ENCODE measurements at places on chromosomes 6 and 20.

DNA sequence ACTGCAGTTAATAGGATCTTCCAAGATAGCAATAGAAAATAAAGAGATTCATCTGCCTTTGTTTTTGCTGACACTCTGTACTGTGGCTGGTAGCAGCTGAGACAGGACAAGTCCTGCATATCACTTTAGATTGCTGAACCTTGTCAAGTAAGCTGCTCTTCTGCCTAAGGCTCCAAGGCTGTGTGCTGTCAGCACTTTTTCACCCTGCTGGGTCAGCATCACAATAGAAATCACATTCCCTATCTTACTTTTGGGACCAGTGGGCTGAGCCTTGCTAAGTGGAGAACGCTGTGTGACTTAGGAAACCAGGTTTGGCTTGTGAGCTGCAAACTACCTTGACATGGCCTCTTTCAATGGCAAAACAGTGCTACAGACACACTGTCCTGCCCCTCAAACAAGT lies 263.9 kb downstream of the FRK start:
- DNase-seq: no peak

DNA sequence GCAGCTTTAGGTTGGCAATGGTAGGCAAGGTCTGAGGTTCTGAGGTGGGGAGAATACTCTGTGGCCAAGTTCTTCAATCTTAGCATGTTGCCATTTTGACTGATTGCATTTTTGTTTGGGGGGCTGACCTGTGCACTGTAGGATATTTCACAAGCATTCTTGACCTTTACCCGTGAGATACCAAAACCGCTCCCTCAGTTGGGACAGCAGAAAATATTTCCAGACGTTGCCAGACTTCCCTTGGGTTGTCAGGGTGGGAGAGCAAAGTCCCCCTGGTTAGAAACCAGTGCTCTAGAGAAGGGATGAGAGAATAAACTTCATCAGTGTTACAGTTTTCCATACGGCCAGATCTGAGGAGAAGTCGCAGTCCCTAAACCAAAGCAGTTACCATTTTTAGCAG lies 279.6 kb downstream of the TFAP2B start:
- no peak for DNase-seq

- DNase-seq: no peak
Measured at GRCh38 chr20:63021356-63022321, 14.9 kb upstream of the BHLHE23 start.

DNA sequence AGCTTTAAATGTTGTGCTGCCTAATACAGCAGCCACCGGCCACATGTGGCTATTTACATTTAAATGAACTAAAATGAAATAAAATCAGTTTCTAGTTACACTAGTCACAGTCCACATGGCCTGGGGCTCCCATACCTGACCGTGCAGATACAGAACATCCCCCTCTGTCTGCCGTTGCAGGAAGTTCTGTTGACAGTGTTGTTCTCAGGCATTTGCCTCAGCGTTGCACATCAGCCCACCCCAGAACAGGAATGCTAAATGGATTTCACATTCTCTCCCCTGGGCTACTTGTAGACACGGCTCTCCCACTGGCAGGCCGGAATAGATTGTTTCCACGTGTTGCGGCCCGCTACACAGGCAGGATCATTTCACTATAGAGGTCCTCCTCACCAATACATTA lies 26.3 kb downstream of the JAG1 start:
- DNase-seq: no peak

DNA sequence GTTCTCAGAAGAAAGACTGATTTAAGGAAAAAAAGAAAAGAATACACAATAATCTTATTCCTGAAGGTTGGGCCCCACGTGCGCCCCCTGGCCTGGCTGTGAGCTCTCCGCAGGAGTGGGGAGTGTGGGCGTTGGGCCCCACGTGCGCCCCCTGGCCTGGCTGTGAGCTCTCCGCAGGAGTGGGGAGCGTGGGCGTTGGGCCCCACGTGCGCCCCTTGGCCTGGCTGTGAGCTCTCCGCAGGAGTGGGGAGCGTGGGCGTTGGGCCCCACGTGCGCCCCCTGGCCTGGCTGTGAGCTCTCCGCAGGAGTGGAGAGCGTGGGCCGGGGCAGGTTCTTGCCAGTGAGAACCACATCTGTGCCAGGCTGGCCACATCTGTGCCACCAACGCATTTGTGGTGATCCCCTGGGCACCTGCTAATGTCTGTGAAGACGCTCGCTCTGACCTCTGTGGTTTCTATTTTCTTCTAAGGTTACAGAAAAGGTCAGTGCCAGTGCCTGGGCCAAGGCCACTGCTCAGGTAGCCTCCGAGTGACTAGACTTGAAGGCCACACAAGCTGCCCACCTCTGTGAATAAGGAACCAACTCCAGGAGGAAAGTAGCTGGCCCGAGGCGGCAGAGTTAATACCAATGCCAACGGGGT lies 41.0 kb downstream of the WDR27 start:
- no peak for DNase-seq

DNA sequence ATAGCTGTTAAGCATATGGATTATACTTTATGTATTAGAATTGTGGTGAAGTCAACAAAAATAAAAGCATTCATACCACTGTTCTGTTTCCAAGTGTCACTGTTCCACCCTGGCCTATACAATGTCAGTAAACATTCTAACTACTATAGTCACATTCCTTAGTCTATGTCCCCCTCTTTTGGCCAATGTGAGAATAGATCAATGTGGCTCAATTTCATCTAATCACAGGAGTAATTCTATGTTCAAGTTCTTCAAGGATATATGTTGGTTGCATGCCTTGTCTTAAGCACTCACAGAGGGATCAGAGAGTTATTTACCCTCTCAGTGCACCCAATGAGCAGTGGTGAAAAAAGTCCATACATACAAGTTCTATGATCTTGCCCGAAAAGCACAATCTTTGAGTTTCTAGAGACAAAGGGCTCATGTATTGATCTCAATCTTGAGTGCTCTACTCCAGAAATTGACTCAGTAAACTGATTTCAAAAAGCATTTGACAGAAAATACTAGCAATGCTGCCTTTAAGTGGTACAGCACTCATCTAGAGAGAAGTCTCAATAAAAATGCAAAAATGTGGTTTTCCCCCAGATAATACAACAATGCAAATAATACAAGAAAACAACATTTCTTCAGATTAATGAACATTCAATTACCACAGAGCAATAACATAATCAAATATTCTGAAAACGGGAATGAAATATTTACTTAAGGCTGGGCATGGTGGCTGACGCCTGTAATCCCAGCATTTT lies 16.5 kb downstream of the SMLR1 start:
- DNase-seq: no peak

DNA sequence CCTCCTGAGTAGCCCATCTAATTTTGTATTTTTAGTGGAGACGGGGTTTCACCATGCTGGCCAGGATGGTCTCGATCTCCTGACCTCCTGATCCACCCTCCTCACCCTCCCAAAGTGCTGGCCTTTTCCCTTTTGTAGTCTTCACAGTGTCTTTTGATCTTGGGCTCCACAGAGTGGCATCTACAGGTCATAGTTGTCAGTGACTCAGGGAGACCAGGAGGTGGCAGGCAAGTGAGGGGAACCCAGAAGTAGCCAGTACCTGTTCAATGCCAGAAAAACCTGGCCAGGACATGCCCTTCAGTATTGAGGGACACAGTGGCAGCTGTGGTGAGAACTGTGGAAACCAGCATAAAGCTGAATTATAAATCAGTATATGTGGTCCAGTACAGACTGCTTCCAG lies 19.6 kb downstream of the RPP21 start:
- DNase-seq: no peak

DNA sequence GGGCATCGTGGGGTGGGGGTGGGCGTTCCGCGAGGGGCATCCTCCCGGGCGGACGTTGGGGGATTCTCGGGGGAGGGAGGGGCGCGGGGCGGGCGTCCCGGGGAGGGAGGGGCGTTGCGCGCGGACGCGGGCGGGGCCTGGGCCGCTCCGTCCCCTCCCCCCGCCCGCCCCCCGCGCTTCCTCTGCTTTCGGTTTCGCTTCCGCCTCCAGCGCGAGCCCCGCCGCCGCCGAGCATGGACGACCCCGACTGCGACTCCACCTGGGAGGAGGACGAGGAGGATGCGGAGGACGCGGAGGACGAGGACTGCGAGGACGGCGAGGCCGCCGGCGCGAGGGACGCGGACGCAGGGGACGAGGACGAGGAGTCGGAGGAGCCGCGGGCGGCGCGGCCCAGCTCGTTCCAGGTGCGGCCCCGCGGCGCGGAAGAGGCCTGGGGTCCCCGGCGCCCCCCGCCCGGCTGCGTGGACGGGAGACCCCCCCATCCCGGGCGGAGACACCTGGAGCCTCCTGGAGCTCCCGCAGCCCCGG lies at the start of gene OGFR:
Gene OGFR, plus strand, starts transcription at position 209 of the 528 bp plus-strand sequence. Its CDS starts 25 bp downstream, at position 234.
- peak; percentile 69 for DNase-seq

- DNase-seq: no peak
Measured at GRCh38 chr6:144153971-144154370, 3.7 kb downstream of the STX11 start.

All from stimulated activated CD8-positive, alpha-beta memory T cell treated with anti-CD3 and anti-CD28 coated beads, Interleukin-2, amount 100 ng/mL, for 48 hours (primary cell).